ENCODE measurements at places on chromosomes 13 and 19.
A peak's percentile ranks its signal among the peaks of the same experiment; 100 is the strongest.

GRCh38 chr13:99386495-99386894, 79.3 kb upstream of the GPR183 start:
- DNase-seq = no peak

- no peak for DNase-seq
Measured at GRCh38 chr13:99384468-99384867, 77.3 kb upstream of the GPR183 start.

- no peak for DNase-seq
Measured at GRCh38 chr19:4140237-4140711, 13.2 kb upstream of the CREB3L3 start.

- no peak for DNase-seq
Measured at GRCh38 chr13:85108356-85108755, 690.9 kb downstream of the SLITRK6 start.

DNA sequence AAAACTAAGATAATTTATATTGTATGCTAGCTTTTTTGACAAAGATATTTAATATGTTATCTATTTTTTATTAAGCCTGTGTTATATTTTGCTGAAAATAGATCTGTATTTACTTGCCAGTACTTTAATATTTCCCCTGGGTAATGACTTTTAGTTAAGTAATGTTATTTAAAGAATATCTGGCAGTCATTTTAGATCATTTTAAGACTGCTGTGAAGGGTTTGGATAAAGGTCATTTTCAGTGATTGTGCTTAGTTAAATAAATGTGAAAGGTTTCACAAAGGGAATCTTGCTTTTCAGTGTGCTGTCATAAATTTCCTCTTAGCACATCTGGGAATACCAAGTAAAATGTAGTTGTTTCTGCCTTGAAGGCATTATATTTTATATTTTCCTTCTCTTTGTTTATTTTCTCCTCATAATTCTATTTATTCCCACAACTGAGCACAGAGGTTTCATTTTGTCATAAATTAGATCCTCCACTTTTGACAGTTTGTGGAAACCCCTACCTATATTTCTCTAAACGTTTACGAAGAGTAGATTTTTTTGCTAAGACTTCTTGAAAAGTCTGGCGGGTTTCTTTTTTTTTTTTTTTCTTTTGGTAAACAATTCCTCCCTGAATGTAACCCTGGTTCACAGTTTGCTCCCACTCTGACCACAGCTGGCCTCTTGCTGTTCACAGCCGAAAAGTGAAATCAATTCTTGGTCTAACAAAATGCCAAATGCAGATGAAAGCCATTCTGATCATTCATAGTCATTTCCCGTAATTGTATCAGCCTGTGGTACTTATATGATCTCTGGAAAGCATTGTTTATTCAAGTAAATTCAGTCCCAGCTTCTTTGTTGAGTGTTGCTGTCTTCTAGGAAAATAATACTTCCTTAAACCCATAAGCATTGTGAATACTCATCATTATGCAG, 87.8 kb downstream of the MAB21L1 start:
- no peak for DNase-seq

- no peak for DNase-seq
Measured at GRCh38 chr19:30651066-30651465, 278.9 kb downstream of the ZNF536 start.

DNA sequence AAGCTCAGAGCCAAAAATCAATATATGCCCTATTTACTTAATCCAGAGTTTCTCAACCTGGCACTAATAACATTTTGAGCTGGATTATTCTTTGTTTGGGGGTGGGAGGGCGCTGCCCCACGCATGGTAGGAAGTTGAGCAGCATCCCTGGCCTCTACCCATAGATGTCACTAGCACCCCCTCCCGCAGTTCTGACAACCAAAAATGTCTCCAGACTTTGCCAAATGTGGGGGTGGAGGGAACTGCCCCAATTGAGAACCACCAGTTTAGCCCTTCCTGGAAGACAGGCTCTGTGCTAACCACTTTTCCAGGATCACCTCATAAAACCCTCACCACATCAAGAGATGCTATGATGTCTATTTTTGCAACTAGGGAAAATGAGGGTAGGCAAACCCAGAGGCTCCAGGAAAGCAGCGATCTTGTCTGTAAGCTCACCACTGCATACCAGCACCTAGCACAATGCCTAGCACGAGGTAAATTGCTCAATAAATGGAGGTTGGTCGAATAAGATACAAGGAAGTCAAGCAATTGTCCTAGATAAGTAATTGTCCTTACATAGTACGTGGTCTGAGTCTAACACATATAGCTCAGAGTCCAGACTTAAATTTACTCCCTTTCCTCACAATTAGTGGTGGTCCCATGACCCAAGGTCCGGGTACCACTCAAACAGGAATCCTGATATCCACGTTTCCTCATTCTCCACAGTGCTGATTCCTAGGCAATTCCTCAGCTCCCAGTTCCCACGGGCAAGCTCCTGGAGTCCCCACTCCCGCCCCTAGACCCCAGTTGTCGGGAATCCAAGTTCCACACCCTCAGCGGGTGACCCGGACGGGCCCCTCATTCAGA, 892 bp downstream of the TRIR start:
- DNase-seq = no peak

- DNase-seq = no peak
Measured at GRCh38 chr19:42345191-42345812, 19.9 kb downstream of the MEGF8 start.

GRCh38 chr13:54928071-54928470, 1899.5 kb downstream of the OLFM4 start:
- no peak for DNase-seq

GRCh38 chr13:65926750-65927171, 1303.4 kb downstream of the PCDH9 start:
- peak; percentile 29 for DNase-seq

DNA sequence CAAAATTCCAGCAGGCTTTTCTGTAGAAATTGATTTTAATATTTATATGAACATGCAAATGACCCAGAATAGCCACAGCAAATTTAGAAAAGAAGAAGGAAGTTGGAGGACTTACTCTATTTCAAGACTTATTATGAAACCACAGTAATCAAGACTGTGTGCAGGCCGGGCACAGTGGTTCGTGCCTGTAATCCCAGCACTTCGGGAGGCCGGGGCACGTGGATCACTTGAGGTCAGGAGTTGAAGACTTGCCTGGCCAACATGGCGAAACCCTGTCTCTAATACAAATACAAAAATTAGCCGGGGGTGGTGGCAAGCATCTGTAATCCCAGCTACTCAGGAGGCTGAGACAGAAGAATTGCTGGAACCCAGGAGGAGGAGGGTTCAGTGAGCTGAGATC, 6.0 kb upstream of the FFAR2 start:
- DNase-seq = no peak

- no peak for DNase-seq
Measured at GRCh38 chr19:7326105-7326877, 22.4 kb upstream of the ARHGEF18 start.

- no peak for DNase-seq
Measured at GRCh38 chr19:6413291-6413690, 11.3 kb downstream of the KHSRP start.

GRCh38 chr19:947707-948539, 22.1 kb downstream of the ARID3A start:
- DNase-seq = peak; percentile 64

DNA sequence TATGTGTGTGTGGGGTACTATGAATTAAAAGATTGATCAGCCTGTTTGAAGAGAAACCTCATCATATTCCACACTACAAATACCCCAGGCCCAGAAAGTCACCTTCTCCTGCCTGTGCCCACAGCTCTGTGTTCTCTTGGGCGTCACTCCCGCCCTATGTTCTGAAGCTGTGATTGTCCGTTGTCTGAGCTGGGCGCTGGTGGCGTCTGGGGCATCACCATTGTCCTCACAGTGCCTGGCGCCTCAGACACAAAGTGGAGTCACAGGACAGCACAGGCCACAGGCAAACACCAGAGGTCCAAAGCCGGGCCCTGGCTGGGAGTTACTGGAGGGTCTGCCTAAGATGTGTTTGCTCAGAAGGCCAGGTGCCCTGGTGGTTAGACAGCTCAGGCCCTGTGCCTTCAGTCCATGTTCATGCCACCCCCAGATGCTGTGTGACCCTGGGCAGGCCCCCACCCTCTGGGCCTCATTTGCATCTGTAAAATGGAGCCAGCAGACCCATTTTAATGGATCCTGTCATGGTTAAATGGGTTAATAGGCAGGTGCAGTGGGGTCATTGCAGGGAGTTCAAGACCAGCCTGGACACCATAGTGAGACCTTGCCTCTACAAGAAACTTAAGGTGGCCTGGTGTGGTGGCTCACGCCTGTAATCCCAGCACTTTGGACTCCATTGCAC, 34.5 kb downstream of the DNM2 start:
- DNase-seq = no peak

GRCh38 chr13:100588331-100589177, at the start of gene GGACT:
GGACT (minus strand) TSS chr13:100588789; CDS start chr13:100532591, 56,198 bp downstream.
- peak; percentile 60 for DNase-seq

DNA sequence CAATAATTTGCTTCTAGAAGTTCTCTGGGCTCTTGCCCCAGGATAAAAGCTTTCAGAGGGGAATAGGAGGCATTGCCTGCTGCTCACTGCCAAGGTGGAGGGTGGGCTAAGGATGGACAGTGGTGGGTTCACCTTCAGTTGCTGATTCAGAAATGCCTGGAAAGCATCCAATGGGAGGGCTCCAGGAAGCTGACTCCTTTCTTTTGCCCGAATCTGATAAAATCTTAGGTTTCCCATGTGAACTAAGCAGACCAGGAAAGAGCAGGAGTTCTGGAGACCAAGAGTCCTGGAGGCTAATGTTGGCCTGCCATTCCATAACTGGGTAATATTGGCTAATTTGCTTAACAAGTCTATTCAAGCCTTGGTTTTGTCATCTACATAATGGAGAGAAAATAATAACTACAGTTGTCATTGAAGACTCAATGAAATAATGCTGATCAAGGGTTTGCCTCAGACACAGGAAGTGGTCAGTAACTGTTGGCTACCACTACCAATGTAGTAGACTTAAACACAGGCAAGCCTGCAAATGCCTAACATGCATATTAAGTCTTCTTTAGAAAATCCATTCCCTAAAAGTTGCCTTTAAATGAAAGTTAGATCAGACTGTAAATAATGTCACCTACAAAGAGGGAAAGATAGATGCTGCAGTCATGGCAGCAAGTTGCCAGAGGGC, 528.4 kb upstream of the NBEA start:
- no peak for DNase-seq

- DNase-seq = no peak
Measured at GRCh38 chr19:5130371-5131030, 161.6 kb downstream of the KDM4B start.

- DNase-seq = no peak
Measured at GRCh38 chr19:18414504-18415177, 4.6 kb upstream of the SSBP4 start.

GRCh38 chr19:13072188-13072908, 30.3 kb downstream of the LYL1 start:
- no peak for DNase-seq

DNA sequence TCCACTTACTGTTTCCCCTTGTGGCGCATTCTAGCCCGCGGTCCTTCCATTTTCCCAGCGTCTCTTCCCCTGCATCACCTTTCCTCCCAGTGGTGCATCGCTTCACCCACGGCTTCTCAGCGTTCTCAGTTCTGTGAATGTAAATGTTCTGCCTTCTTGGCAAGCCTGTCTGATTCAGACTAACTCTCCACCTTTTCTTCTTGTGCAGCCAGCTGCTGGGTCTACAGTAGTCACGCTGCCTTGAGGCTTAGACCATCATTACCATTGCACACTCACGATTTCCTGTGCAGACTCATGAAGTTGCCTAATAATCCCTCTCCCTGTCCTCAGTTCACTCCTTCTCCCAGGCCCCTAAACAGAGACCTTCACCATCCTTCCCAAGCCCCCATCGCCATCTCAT, 75.0 kb downstream of the DHRS12 start:
- DNase-seq = no peak

GRCh38 chr19:2613507-2614295, 88.8 kb downstream of the GNG7 start:
- no peak for DNase-seq

- no peak for DNase-seq
Measured at GRCh38 chr19:46191972-46192371, 37.6 kb upstream of the IGFL1 start.

- no peak for DNase-seq
Measured at GRCh38 chr13:42795666-42796065, 14.3 kb downstream of the FAM216B start.

DNA sequence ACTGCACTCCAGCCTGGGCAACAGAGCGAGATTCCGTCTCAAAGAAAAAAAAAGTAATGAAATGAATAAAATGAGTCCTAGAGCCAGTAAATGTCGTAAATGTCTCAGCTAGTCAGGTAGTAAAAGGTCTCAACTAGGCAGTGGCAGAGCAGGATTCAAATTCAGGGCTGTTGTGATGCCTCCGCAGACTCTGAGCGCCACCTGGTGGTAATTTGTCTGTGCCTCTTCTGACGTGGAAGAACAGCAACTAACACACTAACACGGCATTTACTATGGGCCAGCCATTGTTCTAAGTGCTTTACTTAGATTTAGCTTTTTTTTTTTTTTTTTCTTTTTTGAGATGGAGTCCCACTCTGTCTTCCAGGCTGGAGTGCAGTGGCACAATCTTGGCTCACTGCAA, 30.2 kb downstream of the CYP2F1 start:
- DNase-seq = peak; percentile 89

DNA sequence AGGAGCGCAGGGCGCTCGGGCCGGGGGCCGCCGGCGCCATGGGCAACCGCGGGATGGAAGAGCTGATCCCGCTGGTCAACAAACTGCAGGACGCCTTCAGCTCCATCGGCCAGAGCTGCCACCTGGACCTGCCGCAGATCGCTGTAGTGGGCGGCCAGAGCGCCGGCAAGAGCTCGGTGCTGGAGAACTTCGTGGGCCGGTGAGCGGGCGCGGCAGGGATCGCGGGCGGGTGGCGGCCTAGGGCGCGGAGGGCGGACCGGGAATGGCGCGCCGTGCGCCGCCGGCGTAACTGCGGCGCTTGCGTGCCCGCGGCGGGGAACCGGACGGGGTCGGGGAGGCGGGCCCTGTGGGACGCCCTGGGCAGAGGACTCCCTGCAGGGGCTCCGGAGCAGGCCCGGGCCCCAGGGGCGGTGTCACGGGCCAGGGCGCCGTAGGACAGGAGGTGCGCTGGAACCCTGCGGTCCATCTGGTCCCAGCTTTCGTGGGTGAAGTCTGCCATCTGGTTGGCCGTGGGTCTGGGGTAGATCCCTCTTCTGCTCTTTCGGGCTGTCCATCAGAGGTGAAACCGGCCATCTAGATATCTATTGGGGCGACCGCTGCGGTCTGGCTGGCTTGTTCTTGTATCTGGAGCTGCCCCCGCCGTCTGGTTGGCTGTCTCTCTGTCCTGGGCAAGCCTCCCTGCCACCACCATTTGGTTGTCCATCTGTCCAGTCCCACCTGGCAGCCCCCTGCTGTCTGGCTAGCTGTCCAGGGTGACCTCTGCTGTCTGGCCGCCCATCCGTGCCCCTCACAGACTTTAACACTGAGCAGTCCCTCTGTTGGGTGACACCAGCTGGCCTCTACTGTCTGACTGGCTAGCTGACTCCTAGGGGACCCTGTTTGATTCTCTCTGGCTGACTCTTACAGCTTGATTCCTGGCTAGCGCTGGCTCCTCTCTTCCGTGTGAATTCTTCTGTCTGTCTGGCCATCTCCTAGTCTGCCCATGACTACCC, 622 bp downstream of the DNM2 start:
- no peak for DNase-seq

DNA sequence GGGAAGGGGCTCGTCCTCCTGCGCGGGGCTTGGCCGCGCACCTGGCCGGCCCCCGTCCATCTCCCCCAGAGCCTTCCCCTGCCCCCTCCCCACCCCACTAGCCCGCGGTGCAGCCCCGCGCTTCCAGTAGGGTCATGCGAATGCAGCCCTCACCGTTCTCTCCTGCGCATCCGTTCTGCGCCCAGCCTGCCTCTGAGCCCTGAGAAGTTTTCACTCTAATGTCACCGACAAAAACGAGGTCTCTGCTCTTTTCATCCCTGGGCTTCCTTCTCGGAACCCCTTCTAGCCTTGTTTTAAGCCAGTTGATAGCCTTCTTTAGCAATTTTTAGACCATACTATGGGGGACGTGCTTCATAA, 97.4 kb downstream of the ATP8A2 start:
- DNase-seq = no peak

Measured in mucosa of gallbladder (tissue), 1 donor.